ENCODE measurements at places on chromosomes 7 and 10. TPM values are rescaled to one million over a fixed set of nuclear protein-coding genes. Genes with fewer than 3 reads are reported as not detected.

- DNase-seq, result no peak
These were observed 6.9 kb downstream of the HNRNPA2B1 start for GRCh38 chr7:26193432-26194207.

DNA sequence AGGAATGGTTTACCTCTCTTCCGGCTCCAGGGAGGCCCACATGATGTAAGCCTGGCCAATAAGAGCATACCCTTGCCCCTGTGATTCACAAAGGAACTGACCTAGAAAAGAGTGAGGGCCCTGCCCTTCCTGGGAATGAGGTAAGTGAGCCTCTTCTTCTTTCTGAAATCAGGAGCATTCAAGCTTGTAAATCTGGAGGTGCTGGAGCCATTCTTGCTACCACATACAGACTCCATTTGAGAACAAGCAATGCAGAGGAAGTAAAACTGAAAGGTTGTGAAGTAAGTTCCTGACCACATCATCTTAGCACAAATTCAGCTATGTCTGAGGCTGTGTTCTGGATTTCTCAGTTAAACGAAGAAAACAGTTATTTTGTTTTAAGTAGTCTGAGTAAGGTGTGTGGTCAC lies 132.2 kb downstream of the CD36 start:
- no peak for DNase-seq

- peak; percentile 22 for DNase-seq
These were observed 45.9 kb upstream of the DRGX start for GRCh38 chr10:49441488-49442476.

The CLCN1 gene
- total RNA-seq, result 0.09 TPM

The EGR2 gene
- 46.0 TPM for total RNA-seq

The CTNNA3 gene
- total RNA-seq, result not detected

The CUTC gene
- total RNA-seq, result 24.6 TPM

The NKX6-2 gene
- not detected for total RNA-seq

All from activated CD4-positive, alpha-beta T cell treated with anti-CD3 and anti-CD28 coated beads for 36 hours (primary cell).